Activated T-cell treated with anti-CD3 and anti-CD28 coated beads, Interleukin-2, amount 50 U/mL, for 72 hours (primary cell): ENCODE measurements at places on chromosomes 1 and 21. TPM values are rescaled to one million over a fixed set of nuclear protein-coding genes. Genes with fewer than 3 reads are reported as not detected.
A peak's percentile ranks its signal among the peaks of the same experiment; 100 is the strongest.

F11R gene
- total RNA-seq = 38.2 TPM

GRCh38 chr1:37056325-37056724, 22.0 kb upstream of the GRIK3 start:
- H3K36me3 ChIP-seq = no peaks in the 10 kb centered on the region
- no peaks in the 10 kb centered on the region for H3K27me3 ChIP-seq
- H3K4me1 ChIP-seq = no peaks in the 10 kb centered on the region
- no peak for DNase-seq
- no peak overlapping the region for H3K4me3 ChIP-seq
- no peak overlapping the region for H3K27ac ChIP-seq

DNA sequence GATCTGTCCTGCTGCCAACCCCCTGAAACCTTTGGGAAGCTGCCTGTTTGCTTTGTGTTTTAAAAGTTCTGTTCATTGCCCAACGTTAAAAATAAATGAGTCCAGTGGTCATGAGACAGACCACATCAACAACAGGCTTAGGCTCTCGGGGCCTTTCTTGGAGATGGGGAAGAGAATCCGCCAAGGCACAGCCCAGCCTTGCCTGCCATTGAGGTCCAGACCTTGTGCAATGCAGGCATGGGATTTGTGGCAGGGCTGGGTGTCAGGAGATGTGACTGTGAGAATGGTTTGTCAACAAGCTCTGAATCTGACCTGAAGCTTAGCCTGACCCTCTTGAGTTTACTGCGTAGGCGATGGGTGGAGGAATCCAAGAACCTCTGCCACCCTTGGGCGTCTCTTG, 4.2 kb downstream of the SPSB1 start:
- no peaks in the 10 kb centered on the region for H3K36me3 ChIP-seq
- no peak for DNase-seq
- H3K27me3 ChIP-seq = no peaks in the 10 kb centered on the region
- H3K27ac ChIP-seq = no peak overlapping the region
- peaks cover 15% of the 10 kb centered on the region for H3K4me1 ChIP-seq

- H3K27me3 ChIP-seq = peaks cover 71% of the 10 kb centered on the region
- H3K4me1 ChIP-seq = peaks cover 42% of the 10 kb centered on the region
- H3K4me3 ChIP-seq = peak overlapping the region; percentile 88
- H3K27ac ChIP-seq = peak overlapping the region; percentile 91
These were observed 791 bp upstream of the PIK3R3 start for GRCh38 chr1:46133181-46133658.

DNM3 gene
- total RNA-seq = 3.4 TPM

GRCh38 chr1:61300899-61301298, 218.5 kb downstream of the NFIA start:
- H3K4me1 ChIP-seq = peaks cover 47% of the 10 kb centered on the region
- H3K36me3 ChIP-seq = peaks cover 18% of the 10 kb centered on the region
- no peak for DNase-seq
- no peak overlapping the region for H3K4me3 ChIP-seq
- H3K27ac ChIP-seq = peak overlapping the region; percentile 99
- peaks cover 31% of the 10 kb centered on the region for H3K27me3 ChIP-seq

SERPINC1 gene
- 0.30 TPM for total RNA-seq

GRCh38 chr1:42334240-42335049, 590 bp downstream of the FOXJ3 start:
- H3K27ac ChIP-seq = peak overlapping the region; percentile 70
- H3K4me3 ChIP-seq = peak overlapping the region; percentile 94
- no peaks in the 10 kb centered on the region for H3K27me3 ChIP-seq
- H3K4me1 ChIP-seq = peaks cover 46% of the 10 kb centered on the region
- peak; percentile 11 for DNase-seq

IL20 gene
- 0.28 TPM for total RNA-seq
